ENCODE measurements at places on chromosomes 7 and 10.

GRCh38 chr7:138030679-138031351 is 28.9 kb upstream of the CREB3L2 start:
- no peak for DNase-seq

- DNase-seq = no peak
Measured at GRCh38 chr10:61068471-61068870, 124.5 kb upstream of the RHOBTB1 start.

DNA sequence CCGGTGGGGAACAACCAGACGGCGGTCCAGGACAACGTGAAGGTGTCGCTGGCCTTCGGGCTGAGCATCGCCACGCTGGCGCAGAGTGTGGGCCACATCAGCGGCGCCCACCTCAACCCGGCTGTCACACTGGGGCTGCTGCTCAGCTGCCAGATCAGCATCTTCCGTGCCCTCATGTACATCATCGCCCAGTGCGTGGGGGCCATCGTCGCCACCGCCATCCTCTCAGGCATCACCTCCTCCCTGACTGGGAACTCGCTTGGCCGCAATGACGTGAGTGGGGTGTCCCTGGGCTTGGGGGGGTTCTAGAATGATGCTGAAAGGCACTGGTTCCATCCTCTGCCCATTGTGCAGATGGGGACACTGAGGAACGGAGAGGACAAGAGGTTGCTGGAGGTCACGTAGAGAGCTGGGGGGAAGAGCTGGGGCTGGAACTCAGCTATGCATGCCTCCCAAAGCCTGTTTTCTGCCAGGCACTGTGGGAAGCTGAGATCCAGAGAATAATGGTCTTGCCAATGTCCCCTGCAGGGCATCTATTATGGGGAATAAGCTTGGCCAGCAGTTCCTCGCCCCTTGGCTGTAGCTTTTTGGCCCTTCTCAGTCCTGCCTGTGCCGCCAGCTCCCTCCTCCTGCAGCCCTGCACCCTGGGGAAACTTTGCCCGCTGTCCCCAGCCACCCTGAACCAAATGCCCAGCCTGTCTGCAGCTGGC is 523 bp downstream of the AQP1 start:
- no peak for DNase-seq

GRCh38 chr10:14579405-14579804 is 195.3 kb downstream of the FAM107B start:
- DNase-seq = no peak

DNA sequence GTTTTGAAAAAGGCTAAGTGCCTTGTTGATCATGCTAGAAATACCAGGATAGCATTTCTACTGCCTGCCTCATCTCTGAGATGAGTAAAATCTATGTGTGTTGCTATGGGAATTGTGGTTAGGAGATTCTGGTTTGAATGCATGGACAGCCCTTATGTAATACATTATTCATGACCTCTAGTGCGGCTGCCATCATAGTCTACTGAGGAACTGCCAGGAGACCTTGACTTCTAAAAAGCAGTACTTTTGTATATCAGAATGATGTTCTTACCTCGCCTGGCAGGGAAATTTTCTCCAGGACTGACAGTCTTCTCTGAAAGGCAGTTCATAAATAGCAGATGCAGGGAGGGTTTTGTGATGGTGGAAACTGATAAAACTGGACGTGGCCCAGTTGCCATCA is 248.5 kb downstream of the NSUN6 start:
- DNase-seq = no peak
